RKO (cell line): ENCODE measurements at places on chromosomes 12 and 14.

DNA sequence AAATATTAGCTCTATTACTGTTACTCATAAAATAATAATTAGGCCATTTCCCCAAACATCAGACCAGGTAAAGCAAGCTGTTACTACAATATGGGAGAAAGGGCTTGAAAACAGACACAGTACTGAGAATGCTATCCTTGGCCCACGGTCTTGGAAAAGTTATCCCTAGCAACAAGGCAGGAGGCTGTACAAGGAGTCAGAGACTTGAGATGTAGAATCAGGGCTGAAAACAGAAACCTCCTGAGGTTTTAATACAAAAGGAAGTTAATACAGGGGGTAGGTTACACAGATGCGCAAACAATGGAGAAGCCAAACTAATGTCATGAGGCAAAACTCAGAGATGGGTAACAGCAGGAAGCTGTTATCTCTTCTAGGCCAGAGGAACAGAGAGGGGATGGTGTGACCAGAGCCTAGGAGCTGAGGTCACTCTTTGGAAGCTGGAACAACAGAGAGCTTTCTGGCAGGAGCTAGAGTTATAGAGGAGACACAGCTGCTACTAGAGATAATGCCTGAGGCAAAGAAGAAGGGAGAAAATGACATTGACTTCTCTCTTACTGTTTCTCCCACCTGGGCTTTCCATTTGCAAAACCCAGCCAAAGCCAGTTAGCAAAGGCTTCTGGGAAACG lies 248.8 kb downstream of the SUDS3 start:
- DNase-seq: no peak

- DNase-seq: peak; percentile 46
Measured at GRCh38 chr12:47742253-47742825, 16.3 kb downstream of the RAPGEF3 start.

DNA sequence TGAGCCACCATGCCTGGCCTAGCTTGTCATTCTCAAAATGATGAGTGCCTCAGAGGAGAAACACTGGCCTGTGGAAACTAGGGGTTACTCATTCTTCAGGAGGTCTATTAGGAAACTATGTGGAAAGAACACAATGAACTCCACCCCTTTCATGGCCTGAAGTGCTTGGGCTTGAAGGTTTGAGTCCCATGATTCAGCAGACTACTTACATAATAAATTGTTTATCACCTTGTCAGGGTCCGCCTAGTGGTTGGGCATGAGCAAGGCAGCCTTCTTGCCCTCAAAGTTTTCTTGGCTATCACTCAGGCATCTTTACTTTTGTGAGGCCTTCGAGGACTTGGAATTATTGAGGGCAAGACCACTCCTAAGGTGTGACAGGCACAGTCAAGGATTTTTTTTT lies 251.2 kb downstream of the ACSS3 start:
- DNase-seq: peak; percentile 63

DNA sequence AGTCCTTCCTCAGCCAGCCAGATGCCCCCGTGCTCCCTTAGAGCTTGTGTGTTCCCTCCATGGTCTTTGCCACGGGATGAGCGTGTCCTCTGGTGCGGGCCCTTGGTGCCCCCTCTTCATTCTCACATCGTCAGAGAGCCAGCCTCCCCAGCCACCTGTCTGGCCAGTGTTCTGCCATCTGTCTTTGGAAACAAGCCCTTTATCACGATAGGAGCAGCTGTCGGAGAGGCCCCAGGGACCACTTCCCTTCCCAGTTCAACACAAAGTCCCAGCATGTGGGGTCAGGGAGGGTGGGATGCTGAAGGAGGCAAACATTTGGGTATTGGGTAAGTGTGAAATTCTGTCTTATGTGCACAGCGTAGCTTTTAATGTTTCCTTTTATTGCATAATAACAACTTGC lies 44.5 kb downstream of the DYNC1H1 start:
- DNase-seq: no peak

DNA sequence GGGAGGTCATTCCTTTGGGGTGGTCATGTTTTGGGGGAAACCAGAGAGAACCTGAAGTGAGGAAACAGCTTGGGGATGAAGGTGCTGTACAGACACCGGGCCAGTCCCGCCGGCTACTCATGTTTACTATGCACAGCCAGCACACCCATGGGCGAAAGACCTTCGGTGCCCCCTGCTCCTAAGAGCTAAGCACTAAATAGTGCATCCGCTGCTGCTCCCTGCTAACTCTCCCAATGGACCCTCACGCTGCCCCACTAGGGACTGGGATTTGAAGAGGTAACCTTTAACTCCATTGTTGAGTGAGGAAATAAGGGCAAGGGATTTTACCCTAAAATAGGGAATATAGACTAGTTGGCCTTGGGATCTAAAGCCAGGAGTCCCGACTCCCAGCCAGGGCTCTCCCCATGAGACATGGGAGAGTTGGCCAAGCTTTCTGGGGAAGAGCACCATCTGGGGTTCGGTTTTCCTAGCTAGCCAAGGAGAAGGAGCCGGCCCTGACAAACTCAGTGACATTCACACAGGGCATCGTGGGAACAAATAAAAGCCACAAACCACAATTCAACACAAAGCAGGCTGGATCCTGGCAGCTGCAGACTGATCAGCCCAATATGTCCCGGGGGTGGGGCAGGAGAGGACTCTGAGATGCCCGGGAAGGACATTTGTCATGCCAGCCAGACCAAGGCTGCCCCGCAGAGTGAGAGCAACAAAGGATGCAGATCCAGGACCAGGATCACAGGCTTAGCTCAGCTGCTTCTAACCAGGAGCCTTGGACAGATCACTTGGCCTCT lies 91.7 kb downstream of the SINHCAF start:
- no peak for DNase-seq

DNA sequence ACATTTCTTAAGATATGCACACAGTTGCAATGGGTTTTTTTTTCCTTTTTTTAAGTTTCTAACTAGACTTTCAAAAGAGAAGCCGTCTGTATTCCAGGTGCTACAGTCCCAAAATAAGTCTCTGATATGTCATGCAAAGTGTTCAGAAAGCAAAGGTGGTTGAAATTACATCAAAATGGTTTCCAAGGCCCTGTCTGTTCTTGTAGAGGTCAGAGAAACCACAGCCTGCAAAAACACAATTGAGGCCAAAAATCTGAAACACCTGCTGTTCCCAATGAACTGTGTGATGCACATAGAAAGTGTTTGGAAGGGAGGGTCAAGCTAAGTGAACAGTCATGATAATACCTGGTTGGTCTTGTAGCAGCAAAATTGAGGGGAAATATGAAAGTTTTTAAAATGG lies 91.0 kb downstream of the VRK1 start:
- no peak for DNase-seq
